GOT3 (cell line): ENCODE measurements at places on chromosomes 7 and 10.

DNA sequence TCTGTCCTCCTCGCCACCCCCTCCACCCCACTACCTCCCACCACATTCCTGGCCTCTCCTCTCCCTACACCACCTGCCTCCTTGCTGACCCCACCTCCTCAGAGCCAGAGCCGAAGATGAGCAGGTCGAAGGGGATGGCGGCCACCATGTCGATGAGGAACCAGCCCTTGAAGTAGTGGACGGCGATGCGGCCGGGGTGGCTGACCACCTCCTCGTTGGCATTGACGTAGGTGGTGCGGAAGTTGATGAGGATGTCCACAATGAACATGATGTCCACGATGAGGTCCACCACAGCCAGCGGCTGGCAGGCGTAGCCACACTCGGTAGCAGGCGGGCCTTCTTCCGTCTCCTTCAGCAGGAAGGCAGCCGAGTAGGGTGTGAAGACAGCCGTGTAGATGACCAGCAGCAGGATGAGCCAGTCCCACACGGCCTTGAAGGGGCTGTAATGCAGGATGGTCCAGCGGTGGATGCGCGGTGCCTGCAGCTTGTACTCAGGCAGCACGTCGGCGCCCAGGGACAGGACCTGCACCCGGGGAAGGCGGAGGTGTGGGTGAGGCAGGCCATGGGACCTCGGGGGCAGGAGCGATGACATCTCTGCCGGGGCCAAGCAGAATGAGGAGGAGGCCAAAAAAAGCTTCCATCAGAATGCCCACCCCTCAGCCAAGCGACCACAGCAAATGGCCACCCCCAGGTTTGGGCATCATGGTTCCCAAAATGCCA, 25.6 kb downstream of the KCNH2 start:
- no peak for DNase-seq

GRCh38 chr7:102439963-102440795, 6.8 kb downstream of the ORAI2 start:
- DNase-seq: no peak

DNA sequence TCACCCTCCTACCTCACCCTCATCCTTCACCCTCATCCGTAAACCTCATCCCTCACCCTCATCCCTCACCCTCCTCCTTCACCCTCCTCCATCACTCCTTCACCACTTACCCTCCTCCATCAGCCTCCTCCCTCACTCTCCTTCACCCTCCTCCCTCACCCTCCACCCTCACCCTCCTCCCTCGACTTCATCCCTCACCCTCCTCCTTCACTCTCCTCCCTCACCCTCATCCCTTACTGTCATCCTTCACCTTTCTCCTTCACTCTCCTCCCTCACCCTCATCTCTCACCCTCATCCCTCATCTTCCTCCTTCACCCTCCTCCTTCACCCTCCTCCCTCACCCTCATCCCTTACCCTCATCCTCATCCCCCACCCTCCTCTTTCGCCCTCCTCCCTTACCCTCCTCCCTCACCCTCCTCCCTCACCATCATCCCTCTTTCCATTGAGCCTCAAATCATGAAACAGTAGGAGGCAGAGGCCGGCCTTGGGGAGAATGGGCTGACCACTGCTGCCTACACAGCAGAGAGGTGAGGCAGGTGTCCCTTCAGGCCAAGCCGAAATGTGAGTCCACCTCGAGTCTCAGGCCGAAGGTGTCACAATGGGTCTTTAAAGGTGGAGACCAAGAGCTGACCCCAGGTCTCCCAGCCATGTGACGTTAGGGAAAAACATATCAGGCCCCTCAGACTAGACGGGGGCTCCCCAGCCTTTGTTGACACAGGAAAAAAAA, 53.0 kb downstream of the PDGFA start:
- DNase-seq: no peak

GRCh38 chr7:73443548-73444255, 10.1 kb downstream of the FZD9 start:
- DNase-seq: no peak

DNA sequence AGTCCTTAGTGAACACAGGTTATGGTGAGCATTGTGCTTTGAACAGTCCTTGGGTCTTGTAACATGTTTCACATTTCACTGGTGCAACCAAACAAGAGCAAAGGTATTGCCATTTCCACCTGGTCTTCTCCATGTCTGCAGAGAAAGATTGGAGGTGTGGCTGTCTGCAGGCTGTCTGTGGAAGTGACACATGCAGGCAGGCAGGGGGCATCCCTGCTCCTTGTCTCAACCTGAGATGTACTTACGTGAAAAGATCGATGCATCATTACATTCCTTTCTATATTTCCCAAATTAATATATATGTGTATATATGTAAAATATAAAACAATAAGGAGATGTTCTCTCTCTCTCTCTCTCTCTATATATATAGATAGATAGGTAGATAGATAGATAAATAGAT, 54.3 kb downstream of the LRRC18 start:
- DNase-seq: no peak

GRCh38 chr10:36302086-36302485, 660.0 kb upstream of the FZD8 start:
- no peak for DNase-seq

DNA sequence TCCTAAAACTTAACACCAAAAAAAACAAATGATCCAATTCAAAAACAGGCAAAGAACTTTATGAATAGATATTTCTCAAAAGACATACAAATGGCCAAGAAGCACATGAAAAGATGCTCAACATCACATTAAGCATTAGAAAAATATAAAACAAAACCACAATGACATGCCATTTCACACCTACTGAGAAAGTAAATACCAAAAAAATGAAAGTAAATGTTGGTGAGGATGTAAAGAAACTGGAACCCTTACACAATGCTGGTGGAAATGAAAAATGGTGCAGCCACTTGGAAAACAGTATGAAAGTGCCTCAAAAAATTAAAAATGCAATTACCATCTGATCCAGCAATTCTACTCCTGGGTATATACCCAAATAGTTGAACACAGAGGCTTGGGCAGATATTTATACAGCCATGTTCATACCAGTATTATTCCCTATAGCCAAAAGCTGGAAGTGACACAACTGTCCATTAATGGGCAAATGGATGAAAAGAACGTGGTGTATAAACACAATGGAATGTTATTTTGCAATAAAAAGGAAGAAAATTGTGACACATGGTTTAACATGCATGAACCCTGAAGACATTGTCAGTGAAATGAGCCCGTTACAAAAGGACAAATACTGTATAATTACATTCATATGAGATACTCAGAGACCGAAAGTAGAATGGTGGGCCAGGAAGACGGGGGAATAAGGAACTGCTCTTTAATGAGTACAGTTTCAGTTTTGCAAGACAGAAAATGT, 89.0 kb downstream of the JMJD1C start:
- DNase-seq: no peak

DNA sequence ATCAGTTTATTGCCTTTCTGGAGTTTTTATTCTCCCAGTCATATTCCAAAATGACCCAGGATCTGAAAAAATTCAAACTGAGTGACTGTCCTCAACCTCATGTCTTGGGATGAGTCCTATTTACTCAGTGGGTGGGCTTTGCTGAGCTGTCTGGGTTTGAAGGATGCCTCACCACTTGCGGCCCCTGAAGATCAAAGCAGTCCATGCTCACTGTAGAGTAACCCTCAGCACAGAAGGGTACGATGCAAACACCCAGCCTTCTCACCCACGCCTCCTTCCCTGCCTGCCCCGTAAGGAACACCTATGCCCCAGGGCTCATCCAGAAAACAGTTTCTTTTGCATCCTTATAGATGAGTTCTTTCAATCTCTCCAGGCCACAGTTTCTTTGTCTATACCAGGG, 42.2 kb upstream of the GRB10 start:
- no peak for DNase-seq

DNA sequence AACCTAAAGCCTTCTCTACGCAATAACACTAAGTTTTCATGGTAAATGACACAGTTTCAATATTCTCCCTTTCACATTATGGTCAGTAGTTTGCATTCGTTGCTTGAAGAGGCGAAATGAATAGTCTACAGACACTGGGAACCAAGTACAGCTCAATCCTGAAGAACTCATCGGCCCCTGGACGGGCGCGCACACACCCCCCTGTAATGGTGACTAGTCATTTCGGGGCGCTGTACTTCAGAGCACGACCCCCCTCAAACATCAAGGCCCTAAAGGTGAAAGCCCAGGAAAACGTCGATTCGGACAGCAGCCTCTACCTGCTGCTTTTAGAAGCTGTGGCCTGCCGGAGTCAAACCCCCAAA, 1.0 kb downstream of the NT5C2 start:
- no peak for DNase-seq

GRCh38 chr10:73432646-73433537, 469 bp downstream of the MSS51 start:
- no peak for DNase-seq

GRCh38 chr7:100572281-100572948, 1.3 kb downstream of the SAP25 start:
- DNase-seq: no peak

GRCh38 chr10:48462482-48463020, 142.3 kb downstream of the ARHGAP22 start:
- no peak for DNase-seq

GRCh38 chr10:2463316-2463715, 604.0 kb upstream of the PFKP start:
- no peak for DNase-seq

DNA sequence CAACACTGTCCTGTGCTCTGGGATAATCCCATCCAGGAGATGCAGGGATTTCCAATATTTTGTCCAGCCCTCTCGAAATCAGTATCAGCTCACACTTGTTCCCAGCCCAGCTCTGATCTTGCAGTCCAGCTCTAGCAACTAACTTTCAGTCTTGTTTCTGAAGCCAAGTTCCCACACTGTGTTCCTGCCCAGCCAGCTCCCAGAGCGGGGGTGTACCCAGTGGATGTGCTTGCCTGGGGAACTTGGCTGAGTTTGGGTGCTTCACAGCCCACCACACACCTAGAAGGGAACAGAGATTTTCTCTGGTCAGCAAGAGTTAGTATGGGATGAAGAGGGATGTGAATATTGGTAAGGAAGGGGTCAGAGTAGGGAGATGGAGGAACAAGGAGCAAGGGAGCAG, 57.5 kb upstream of the RAPGEF5 start:
- DNase-seq: no peak
